ENCODE measurements at places on chromosomes 2 and 18. TPM values are rescaled to one million over a fixed set of nuclear protein-coding genes. Genes with fewer than 3 reads are reported as not detected.

DNA sequence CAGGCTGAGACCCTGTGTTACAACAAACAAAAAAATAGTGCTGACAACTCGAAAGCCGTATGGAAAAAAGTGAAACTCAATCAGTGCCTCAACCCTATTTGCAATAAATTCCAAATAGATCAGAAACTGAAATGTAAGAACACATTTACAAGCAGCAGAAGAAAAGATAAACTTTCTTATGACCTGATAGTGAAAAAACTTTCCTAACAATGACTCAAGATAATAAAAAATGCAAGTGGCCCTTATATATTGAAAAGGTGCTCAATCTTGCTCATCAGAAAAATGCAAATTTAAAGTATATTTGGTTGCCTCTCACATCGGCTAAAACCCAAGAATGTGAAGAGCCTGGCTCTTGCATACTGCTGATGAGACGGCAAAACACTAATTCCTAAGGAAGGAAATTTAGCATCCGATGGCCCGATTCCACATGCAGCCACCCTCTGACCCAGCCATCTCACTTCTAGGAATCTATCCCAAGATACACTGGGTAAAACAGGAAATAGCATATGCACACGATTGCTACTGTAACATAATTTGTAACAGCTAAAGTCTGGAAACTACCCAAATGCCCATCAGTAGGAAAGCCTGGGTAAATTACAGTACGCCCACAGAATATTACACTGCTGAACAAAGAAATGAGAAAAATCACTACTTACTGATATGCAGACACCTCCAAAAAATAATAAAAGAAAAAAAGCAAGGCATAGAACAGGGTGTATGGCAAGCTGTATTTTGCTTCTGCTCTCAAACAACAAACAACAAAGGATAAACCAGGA is 56.8 kb downstream of the HDLBP start:
- no peak for DNase-seq

SERPINB4 gene
- polyA plus RNA-seq, result 0.34 TPM

DNA sequence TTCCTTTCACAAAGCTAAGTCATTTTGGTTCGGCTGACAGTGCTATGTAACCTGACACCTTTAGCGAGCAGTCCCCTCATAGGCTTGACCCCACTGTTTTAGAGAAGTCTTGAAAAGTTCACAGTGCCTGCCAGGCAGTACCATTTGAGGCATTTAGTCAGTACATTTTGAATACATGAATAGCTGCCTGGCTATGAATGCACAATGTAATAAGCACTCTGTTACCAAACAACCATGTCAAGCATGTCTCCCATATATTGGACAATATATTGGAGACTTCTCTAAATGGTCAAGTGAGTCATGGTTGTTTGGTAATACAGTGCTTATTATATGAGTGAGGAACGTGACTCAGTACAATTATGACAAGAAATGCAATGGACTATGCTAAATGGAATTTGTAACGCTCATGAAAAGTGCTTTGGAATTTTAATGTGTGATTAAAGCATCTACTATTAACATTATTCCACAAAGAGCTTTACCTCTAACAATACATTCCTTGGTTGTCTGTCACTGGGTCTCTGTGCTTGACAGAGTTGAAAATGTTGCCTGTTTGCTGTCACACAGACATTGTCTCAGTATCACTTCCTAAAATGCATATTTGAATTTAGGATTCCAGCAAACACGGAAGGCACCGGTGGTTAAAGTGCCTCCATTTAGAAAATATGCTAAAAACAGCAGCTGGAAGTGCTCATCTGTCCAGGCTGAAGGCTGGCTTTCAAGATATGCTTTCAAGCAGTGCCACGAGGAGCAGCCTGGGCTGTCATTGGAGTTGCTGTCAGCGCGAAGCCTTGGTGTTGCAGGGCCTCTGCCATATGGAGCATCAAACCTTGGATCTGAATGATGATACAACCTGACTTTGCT is 458.6 kb downstream of the FBXO15 start:
- peak; percentile 4 for DNase-seq

GRCh38 chr2:180828756-180829155 is 151.6 kb upstream of the UBE2E3 start:
- DNase-seq, result peak; percentile 35

KCNIP3 gene
- polyA plus RNA-seq, result 8.9 TPM

- DNase-seq, result no peak
Measured at GRCh38 chr18:21853775-21854552, 113.4 kb downstream of the MIB1 start.

GRCh38 chr2:28545590-28546200 is 49.8 kb downstream of the PLB1 start:
- DNase-seq, result no peak

- peak; percentile 18 for DNase-seq
Measured at GRCh38 chr2:198054299-198054698, 249.9 kb downstream of the PLCL1 start.

GRCh38 chr2:233973786-233974185 is 56.6 kb downstream of the TRPM8 start:
- DNase-seq, result no peak

DNA sequence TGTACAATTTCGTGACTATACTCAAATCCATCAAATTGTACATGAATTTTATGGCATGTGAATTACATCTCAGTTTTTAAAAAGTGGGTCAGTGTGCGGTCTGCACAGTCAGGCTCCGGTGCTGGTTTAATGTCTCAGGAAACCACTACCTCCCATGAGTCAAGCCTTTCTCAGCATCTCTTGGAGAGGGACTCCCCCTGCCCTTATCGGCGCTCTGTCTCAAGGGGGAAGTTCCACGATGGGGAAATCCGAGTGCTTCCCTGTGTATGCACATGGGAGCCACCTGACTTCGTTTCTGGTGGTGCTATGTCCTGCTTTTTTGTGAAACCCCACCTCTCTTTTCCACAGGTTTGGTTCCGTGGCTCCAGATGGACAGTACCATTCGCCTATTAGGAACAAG is 72.5 kb downstream of the ACOXL start:
- no peak for DNase-seq

DNA sequence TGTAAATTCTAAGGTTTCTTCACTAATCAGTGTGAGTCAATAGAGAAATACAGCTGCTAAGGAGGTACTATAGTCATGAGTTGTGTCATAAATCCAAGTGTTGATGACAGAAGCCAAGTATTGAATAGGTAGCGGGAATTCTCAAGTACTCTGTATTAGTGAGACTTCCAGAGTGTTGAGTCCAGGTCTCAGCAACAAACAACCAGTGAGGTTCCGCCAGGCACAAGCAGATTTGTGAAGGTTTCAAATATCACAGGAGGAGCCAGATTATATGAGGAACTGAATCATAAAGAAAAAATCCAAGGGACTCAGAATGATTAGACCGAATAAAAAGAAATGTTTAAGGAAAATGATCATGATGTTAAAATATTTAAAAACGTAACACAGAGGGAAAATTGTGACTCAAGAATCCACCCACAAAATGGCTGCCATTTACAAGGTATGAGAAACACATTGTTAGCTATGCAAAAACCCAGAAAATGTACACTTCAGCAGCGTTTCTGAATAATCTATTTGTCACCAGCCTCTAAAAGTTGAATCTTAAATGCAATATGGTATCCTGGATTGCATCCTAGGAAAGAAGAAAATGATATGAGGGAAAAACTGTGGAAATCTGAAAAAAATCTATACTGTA is 27.3 kb upstream of the EVA1A start:
- DNase-seq, result peak; percentile 24

DNA sequence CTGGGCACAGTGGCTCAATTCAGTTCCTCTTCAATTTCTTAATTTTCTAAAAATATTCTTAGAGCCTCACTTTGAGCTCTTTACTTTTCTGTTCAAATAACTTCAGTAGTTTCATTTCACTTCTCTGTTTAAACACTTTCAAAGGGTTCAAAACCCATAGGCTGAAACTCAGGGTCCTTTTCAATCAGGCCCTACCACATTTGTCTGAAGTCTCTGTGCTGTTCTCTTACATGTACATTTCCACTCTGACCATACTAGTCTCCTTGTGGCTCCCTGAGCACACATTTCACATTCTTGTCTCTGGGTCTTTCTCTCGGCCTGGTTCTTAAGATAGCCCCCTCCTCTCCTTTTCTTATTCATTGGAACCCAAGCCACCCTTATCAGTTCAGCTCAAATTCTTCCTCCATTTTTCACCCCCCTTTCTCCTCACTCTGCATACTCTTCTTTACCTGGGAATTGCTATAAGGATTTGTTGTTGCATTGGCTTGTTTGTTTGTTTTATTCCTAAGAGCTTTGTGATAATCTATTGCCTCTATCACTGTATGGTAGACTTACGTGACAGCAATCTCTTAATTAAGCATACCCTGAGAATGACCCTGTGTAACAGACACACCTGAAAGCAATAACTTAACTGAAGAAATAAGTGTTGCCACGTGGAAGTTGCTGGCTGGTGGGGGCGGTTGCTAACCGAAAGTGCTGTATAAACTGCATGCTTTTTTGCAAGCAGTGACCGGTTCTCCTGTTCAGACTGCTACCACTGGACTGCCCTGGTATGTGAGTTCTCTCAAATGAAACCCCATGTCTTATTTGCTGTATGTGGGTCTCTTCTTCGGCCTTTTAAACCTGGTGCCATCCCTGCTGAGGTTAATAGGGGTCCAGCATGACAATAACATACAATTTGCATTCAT is 27.7 kb upstream of the ACADL start:
- no peak for DNase-seq

CMPK2 gene
- polyA plus RNA-seq, result 3.8 TPM

GRCh38 chr18:36628435-36629137 is 200.2 kb downstream of the TPGS2 start:
- DNase-seq, result no peak

NPAS2 gene
- polyA plus RNA-seq, result 12.7 TPM

DNA sequence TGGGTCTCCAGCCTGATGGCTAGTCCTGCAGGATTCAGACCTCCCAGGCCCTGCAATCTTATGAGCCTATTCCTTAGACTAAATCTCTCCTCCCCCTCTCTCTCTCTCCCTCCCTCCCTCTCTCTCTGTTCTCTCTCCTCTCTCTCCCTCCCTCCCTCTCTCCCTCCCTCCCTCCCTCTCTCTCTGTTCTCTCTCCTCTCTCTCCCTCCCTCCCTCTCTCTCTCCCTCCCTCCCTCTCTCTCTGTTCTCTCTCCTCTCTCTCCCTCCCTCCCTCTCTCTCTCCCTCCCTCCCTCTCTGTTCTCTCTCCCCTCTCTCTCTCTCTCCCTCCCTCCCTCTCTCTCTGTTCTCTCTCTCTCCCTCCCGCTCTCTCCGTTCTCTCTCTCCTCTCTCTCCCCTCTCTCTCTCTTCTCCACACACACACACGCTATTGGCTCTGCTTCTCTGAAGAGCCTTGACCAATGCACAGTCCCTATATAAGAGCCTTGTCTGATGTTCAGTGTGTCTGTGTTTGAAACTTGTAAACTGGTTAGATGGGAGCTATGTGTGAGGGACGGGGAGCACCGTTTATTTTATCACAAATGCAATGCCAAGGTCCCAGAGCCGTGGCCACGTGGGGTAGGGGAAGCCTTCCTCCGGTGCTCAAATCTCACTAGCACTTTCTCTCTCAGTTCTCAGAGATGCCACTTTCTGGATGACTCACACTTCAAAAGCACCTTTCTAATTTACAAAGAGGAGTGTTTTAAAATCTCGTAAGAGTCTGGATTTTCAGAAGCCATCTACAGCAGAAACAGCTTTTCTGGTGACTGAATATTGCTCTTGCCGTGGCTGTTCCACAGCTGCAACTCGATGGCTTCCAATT is 9.4 kb upstream of the PRLH start:
- DNase-seq, result no peak

DNA sequence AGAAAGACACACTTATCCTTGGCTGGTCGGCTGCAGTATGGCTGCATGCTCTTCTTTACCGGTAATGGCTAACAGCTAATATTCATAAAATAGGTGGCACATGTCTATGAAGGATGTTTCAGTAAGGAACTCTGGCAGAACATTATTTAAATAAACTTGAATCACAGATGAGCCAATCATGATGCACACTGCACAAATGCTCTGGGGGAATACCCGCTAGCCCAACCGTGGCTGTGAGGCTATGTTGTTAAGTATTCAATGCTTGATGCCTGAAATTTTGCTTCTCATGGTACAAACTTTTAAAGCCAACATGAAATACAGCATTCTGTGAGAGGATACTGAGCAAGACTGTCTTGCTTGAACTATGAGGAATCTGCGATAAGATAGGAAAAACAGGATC is 505.8 kb downstream of the ZEB2 start:
- no peak for DNase-seq

DNA sequence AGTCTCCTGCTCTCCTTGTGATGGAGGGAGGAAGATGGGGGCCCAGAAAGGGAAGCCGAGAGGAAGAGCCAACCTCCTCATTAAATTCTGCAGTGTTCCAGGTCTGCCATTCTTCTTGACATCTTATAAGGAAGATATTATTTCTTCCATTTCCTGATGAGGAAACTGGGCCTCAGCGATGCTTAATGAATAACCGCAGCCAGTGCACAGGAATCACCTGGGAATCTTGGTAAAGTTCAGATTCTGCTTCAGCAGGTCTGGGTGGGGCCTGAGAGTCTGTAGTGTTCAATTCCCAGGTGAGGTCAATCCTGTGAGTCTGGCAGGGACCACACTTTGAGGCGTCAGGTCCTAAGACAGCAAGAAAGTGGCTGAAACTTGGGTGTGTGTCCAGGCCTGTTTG is 17.3 kb downstream of the PCARE start:
- DNase-seq, result no peak

GRCh38 chr2:166891727-166892126 is 3.4 kb downstream of the XIRP2 start:
- DNase-seq, result no peak

- peak; percentile 63 for DNase-seq
Measured at GRCh38 chr2:85131116-85131515, 2.1 kb upstream of the TCF7L1 start.

DSC2 gene
- 2.1 TPM for polyA plus RNA-seq

SCYGR2 gene
- not detected for polyA plus RNA-seq

All from muscle of leg (tissue), 16 donors.